Thoracic aorta (tissue), 2 donors: ENCODE measurements at places on chromosomes 11 and 22.

DNA sequence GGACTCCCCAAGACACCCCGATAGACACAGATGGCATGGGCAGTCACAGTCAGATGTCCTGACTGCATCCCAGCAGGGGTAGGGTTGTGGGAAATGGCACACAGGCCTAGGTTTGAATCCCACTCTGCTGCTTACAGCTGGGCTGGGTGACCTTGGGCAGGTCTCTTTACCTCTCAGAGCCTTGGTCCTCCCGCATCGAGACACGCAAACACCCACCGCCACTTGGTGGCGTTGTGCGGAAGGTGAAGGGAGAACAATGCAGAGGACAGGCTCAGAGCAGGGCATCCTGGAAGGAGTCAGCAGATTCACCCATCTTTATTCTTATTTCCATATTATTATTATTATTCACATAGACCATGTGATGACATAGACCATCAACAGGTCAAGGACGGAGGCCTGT, 140.5 kb downstream of the MIAT start:
- DNase-seq: no peak

DNA sequence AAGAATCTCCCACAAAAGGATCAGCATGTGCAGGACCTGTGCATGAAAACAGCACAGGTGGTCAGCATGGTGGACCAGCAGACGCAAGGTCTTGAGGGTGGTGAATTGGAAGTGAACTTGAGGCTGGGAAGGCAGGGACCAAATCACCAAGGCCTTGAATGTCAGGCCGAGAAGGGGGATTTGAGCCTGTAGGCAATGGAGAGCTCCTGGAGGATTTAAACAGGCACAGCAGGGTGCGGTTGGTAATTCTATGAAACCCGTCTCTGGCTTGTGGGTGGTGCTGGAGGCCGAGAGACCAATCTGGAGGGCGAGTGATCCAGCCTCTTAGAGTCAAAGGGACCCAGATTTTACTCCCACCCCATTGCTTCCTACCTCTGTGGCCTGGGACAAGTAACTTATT, 2.4 kb downstream of the TSKU start:
- no peak for DNase-seq

GRCh38 chr11:8066911-8067455, 14.0 kb upstream of the TUB start:
- no peak for DNase-seq

GRCh38 chr11:96708219-96708878, 318.5 kb downstream of the JRKL start:
- no peak for DNase-seq
